ENCODE measurements at places on chromosomes 16 and 17.

- no peak for DNase-seq
Measured at GRCh38 chr16:73057291-73058210, 9.6 kb upstream of the ZFHX3 start.

DNA sequence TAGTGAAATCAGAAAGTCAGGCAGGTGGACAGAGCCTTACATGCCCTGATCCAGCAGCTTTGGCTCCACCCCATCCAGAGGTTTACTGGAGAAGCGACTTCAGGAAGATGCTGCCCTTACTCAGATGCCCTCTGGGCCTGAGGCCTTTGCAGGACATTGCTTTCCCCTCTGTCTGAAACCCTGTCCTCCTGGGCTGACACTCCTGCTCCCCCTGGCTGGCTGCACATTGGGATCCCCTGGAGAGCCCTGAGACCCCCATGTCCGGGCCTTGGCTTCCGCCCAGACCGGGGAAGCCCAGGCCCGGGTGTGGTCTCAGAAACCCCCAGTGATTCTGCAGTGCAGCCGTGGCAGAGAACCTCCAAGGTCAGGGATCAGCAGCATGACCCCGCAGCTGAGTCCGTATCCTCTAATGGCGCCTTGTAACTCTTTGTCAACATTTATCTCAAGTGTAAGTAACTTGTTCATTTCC lies 36.6 kb downstream of the BCO1 start:
- no peak for DNase-seq

DNA sequence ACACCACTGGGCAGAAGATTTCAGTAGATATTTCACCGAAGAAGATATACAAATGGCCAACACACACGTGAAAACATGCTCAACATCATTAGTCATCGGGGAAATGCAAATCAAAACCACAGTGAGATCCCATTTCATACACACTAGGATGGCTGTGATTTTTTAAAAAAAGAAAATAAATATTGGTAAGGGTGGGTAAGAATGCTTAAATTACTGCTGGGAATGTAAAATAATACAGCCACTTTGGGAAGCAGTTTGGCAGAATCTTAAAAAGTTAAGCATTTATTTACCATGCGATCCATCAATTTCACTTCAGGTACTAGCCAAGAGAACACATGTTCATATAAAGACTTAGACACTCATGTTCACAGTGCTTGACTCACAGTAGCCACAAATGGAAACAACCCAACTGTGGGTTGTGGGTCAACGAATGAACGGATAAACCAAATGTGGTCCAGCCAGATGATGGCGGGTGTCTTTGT lies 6.5 kb upstream of the C16orf74 start:
- DNase-seq = no peak

- DNase-seq = no peak
Measured at GRCh38 chr17:58192612-58193011, at the start of gene EPX. Gene EPX, plus strand, starts transcription at chr17:58192726. Its CDS starts 121 bp downstream, at chr17:58192847.

DNA sequence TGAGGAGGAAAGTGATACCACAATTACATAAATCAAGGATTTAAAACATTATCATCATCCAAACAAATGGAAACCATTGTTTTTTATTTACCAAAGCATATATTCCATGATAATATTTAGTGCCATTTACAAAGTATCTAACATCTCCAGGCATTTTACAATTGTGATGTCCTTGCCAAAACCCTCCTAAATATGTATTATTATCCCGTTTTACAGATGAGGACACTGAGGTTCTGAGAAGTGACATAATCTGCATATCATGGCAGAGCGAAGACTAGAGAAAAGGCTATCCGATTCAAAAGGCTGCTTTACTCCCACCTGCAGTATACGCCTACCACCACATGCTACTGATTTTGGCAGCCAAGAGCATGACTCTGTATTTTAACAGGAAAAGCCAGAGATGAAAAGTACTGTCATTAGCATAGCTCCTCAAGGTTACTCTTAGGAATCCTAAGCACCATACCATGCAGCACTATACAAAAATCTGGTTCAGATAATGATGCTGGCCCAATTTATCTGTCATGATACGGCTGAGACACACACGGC lies 301.4 kb downstream of the CA10 start:
- no peak for DNase-seq

DNA sequence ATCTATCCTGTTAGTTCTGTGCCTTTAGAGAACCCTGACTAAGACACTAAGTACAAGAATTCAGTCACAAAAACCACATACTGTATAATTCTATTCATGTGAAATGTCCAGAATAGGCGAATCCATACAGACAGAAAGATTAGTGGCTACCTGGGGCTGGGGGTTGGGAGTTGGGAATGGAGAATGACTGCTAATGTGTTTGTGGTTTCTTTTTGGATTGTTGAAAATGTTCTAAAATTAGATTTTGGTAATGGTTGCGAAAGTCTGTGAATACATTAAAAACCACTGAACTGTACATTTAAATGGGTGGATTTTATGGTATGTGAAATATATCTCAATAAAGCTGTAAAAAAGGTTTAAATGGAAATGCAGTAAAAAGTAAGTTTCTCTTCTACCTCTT lies 80.4 kb upstream of the AKTIP start:
- no peak for DNase-seq

- DNase-seq = no peak
Measured at GRCh38 chr17:38460082-38460715, 31.9 kb downstream of the ARHGAP23 start.

- DNase-seq = no peak
Measured at GRCh38 chr16:12618515-12618914, 185.2 kb downstream of the CPPED1 start.

DNA sequence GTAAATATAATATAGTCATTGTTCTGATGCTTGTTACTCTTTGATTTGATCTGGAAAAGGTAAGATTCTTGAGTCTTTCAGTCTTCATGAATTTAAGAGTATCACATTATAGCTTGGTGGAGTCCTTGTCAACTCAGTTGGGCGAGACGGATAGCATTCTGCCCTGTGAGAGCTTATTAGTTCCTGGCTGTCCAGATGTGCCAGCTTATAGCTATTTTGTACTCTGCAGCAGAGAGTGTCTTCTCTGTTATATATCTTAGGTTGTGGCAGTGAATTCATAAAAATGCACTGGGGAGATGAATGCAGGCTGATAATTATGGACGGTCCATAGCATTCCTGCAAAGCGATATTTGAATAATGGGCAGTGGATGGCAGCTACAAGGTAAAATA lies 51.0 kb upstream of the CRISPLD2 start:
- no peak for DNase-seq

- DNase-seq = no peak
Measured at GRCh38 chr17:1896243-1897104, 66.7 kb downstream of the RPA1 start.

Data from CD4-positive, alpha-beta T cell treated with Interleukin-21 for 1 hour (primary cell).